ENCODE measurements at places on chromosomes 6 and 20.

DNA sequence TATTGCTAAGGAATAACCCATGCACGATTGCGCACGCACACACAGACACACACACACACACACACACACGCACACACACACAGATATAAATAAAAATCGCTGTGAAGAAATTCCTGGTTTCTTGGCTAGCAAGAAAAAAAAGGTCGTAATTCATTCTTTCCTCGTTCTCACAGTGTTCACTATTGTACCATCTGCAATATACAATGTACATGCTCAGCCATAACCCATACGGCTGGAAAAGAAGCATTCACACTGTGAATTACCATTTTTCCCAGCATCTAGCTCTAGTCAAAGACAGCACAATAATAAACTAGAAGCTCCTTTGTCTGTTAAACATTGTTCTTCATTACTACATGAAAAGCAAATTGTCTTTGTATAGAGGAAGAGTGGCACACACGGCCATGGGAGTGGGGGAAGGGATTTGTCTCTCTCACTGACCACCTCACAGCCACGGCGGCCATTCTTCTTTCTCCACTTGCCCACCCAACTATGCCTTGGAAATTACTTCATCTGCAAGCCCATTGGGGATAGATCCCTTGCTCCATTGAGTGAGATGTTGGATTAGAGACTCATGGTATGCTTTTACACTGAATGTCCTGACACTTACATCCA, 115.3 kb upstream of the ID4 start:
- DNase-seq: no peak

DNA sequence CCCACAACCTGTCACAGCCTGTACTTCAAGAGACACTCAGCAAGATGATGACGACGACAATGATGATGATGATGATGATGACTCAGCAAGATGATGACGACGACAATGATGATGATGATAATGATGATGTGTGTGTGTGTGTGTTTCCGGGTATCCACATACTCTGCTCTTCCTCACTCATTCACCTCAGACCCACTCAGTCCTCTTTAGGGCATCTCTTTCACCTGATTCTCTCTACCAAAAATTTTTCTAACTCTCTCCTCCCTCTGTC, 1.2 kb upstream of the EIF6 start:
- no peak for DNase-seq

- no peak for DNase-seq
Measured at GRCh38 chr6:160058603-160059215, 62.9 kb upstream of the SLC22A1 start.

DNA sequence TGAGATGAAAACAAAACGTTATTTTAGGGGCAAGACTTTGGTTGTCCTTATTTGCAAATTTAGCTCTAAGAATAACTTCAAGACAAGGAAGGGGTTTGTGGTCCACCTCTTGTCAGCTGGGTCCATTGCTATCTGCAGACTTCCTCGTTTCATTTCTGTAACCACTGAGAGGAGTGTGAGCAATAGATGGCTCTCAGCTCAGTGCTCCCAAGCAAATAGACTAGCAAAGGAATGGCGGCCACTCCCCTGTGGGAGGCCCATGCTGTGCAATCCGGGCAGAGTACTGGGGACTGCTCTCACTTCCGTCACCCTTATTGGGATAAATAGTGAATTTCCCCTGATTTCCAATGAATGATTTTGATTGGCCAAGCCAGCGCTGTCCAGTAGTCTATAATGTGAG, 176.6 kb downstream of the ZDHHC14 start:
- no peak for DNase-seq

- no peak for DNase-seq
Measured at GRCh38 chr20:5650280-5650691, 99.9 kb upstream of the SHLD1 start.

GRCh38 chr6:159005436-159005835, 5.4 kb upstream of the RSPH3 start:
- DNase-seq: no peak

GRCh38 chr6:3592371-3592941, 135.6 kb upstream of the SLC22A23 start:
- DNase-seq: no peak

GRCh38 chr6:20574355-20574754, 40.1 kb downstream of the CDKAL1 start:
- no peak for DNase-seq

GRCh38 chr6:147311218-147311617, 107.0 kb downstream of the STXBP5 start:
- DNase-seq: no peak

DNA sequence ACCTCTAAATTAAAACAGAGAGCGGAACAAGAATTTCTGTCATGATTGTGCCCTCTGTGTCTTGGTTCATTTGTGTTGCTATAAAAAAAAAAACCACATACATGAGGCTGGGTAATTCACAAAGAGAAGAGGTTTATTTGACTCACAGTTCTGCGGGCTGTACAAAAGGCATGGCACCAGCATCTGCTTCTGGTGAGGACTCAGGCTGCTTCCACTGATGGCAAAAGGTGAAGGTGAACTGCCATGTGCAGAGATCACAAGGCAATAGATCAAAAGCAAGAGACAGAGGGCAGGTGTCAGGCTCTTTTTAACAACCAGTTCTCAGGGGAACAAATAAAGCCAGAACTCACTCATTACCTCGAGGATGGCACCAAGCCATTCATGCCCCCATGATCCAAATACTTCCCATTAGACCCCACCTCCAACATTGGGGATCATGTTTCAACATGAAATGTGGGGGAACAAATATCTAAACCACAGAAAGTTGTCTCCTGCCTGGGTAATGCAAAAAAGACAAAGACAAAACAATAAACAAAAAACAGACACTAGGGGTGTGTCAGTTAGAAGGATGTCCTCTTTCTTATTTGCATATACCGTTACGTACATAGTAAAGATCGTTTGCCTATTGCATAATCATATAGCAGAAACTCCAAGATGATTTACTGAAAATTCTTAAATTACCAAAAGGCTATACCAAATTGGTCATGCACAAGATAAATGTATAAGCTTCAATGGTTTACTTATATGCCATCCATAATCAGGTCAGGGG, 17.0 kb downstream of the SERPINB9 start:
- no peak for DNase-seq

GRCh38 chr6:155710704-155711103, 255.1 kb upstream of the NOX3 start:
- DNase-seq: no peak

GRCh38 chr6:151443911-151444621, 7.9 kb downstream of the RMND1 start:
- DNase-seq: no peak

- no peak for DNase-seq
Measured at GRCh38 chr6:18342223-18342622, 44.9 kb upstream of the RNF144B start.

- no peak for DNase-seq
Measured at GRCh38 chr6:69813508-69813907, 16.7 kb upstream of the LMBRD1 start.

- no peak for DNase-seq
Measured at GRCh38 chr20:25310921-25311728, 63.2 kb downstream of the PYGB start.

- DNase-seq: no peak
Measured at GRCh38 chr20:37526839-37527637, 638 bp downstream of the BLCAP start.

GRCh38 chr6:150004101-150004782, 21.1 kb downstream of the RAET1L start:
- no peak for DNase-seq

DNA sequence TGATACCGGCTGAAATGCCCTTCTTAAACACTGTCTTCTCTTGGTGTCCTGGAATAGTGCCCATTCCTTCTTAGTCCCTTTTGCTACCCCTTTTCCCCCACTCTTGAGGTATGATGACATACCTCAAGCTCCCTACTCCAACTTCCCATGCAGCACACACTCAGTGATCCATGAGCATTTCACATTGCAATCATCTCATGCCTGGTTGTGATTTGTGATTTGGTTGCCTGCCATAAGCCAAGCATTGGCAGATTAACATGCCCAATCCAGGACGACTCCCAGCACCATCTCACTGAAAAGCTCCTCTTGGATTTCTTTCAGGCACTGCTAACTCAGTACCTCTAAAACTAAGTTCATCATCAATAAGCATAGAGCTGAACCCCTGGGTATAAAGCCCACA, 14.7 kb upstream of the PTPRA start:
- no peak for DNase-seq

DNA sequence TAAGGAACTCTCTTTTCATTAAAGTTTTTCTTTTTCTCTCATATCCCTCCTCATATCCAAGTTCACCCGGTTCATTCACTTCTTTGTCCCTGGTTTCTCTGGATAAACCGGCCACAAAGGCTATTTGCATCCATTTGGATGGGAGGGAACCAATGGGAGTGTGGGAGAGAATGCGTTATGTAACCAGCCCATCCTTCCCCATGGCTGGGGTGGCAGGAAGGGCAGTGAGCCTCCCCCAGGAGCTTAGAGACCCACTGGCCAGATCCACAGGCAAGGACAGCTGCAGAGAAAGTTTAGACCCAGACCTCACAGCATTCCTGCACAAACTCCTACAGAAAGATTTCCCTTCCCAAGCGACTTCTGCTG, 10.7 kb downstream of the CASS4 start:
- no peak for DNase-seq

GRCh38 chr20:11582060-11582459, 335.6 kb upstream of the BTBD3 start:
- no peak for DNase-seq

GRCh38 chr6:21986703-21987102, 310.1 kb downstream of the PRL start:
- DNase-seq: no peak

DNA sequence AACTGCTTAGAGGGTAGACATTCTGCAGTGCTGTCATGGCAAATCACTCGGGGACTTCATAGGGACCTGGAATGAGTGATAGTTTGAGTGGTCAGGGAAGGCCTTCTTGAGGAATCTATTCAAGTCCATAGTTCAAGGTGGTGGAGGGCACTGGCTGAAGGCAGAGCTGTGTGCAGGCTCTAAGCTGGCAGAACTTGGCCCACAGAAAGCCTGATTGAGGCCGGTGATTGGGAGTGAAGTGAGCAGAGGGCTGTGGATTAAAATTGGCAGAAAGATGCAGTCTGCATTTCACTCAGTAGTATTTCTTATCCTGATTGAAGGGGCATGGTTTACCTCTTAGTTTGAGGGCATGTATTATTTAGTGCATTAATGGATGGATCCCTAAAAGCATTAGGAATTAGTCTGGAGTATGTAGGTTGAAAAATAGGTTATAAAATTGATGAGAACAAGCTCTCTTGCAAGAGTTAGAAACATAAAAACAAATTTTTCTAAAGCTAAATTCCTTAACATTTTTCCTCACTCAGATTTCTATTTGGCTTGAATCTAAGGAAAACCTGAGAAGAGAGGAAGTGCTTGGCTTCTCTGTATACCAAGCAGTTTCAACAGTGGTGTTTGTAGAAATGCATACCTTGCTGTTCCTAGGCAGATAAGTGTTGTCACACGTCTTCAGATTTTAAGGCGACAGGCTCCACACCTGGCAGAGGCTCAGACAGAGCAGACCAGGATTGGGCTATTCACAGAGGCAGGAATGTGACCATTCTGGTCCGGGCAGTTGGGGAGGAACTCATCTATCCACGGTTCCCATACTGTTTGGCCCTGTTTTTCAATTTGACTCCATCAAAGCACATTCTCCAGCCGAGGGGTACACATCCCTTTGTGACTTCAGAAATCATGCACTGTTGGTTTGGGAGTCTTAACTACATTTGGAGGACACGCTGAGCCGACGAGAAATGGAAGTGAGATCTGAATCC, 45.2 kb downstream of the UTRN start:
- DNase-seq: no peak

DNA sequence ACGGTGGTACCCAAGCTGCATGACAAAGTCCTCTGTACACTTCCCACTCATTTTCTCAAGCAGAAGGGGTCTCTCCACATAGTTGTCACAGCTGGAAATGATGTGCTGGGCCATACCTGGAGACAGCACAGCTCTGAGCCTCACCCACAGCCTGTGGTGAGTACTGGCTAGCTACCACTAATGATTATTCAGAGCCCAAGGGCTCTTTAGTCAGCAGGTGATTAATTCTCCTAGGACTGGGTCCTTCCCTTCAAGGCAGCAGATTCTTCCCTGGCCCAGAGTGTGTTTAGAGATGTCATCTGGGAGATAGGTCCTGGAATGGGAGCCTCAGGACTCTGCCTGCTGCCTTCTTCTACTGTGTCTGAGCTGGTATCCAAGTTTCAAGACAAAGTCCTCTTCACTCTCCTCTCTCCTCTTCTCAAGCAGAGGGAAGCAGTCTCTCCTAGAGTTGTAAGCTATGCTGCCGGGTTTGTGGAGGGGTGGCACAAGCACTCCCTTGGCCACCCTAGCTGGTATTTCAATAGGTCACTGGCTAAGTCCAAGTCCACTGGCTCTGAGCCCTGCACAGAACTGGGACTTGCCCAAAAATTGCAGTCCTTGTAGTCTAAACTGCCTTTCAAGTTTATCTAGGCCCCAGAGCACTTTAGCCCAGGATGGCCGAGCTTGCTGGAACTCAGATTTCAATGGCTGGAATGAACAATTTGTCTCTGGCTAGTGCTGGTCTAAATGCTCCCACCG, 49.8 kb upstream of the VGLL2 start:
- no peak for DNase-seq

DNA sequence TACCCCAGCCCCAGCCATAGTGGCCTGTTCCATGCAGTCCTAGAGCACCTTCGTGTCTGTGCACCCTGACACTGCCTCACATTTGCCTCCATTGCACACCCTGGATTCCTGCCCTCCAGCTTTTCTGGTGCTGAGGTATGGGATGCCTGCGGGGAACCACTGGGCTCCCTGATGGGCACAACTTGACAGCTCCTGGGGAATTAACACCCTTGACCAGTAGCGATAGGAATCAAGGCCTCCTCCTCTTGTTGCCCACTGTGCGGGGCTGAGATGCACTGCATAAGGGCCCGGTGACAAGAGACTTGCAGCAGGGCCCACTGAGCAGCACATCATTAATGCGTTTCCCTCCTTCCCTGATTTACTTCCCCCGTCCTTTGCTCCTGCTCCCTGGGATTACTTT, 235.6 kb upstream of the MOCS1 start:
- DNase-seq: no peak

DNA sequence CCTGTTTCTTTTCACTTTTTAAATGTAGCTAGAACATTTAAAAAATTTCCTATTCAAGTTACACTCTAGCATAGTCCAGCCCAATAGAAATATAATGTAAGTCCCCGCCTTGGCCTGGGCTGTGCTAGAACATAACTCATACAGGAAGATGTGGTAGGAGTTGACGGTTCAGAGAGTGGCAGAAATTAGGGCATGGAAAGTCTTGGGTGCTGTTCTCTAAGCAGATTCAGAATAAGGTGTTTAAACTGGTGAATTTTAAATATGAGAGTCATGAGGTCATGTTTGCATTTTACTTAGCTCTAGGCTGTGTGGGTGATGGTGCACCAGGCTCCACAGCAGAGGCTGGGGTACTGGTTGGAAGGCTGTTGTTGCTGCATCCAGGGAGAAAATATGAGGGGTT, 256.5 kb downstream of the FARS2 start:
- DNase-seq: no peak

Measured in nephron progenitor cell (in vitro differentiated cells).